ENCODE measurements at places on chromosomes 12 and 14.

- DNase-seq, result no peak
Measured at GRCh38 chr14:76729258-76729657, 32.0 kb upstream of the VASH1 start.

GRCh38 chr12:68012712-68013111, 23.5 kb downstream of the IFNG-AS1 start:
- no peak for DNase-seq

DNA sequence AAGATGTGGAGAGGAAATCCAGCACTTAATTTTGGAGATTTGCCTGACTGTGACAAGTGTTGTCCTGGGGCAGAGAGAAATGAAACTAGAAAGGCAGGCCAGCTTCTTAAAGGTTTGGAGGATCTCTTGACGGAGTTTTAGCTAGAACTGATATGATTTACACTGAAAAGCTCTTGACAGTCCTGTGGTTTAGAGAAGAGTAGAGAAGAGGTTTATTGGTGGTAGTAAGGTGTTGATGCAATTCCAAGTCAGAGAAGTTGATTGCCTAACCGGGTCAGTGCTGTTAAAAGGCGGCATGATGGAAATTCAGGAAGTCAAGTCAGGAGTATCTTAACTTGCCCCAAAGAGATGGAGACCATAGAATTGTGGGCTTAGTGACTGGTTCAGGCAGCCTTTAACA, 89.0 kb upstream of the TRAF3 start:
- no peak for DNase-seq

DNA sequence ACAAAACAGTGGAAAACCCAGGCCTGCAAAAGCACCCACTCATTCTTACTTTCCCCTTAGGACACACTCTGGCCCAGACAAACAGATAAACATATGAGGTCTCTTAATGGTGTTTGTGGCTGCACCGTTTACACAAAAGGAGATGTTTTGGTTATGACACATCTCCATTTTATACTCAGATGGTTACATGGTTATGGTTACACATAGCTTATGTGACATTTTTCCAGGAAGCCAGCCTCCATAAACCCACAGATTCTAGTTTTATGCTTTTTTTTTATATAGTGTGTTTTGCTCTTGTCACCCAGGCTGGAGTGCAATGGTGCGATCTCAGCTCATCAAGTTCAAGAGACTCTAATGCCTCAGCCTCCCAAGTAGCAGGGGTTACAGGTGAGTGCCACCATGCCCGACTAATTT, 3.5 kb upstream of the KLRD1 start:
- no peak for DNase-seq

DNA sequence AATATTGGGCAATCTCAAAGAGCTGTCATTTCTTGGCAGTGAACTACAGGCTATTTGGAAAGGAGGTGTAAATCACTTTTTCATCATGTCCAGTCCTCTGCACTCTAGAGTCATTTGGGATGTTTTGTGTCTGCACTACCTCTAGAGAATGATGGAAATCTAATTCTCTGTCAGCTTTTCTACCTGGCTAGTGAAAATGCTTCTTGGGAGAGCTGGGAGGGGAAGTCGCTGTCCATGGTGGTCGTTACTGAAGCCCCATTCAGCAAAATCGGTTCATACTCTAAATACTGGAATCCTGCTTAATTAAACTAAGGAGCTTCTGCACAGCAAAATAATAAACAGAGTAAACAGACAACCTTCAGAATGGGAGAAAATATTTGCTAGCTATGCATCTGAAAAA, 251.8 kb downstream of the APAF1 start:
- DNase-seq, result no peak

GRCh38 chr12:85697003-85697402, 139.2 kb downstream of the RASSF9 start:
- no peak for DNase-seq

GRCh38 chr12:88866881-88867280, 286.6 kb upstream of the KITLG start:
- no peak for DNase-seq

DNA sequence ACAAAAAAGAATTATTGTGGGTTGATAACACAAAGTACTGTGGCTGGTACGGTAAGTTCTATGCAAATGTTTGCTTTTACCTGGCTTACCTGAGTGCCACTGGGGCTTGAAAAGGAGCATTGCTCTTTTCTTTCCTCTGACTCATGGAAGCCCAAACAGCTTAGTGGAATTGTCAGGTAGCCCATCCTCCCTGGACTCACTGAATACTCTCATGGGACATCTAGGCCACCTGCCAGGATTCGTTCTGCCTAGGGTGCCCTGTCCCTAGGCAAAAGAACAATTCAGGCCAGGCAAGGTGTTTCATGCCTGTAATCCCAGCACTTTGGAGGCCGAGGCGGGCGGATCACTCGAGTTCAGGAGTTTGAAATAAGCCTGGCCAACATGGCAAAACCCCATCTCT, 22.5 kb upstream of the YAF2 start:
- no peak for DNase-seq

DNA sequence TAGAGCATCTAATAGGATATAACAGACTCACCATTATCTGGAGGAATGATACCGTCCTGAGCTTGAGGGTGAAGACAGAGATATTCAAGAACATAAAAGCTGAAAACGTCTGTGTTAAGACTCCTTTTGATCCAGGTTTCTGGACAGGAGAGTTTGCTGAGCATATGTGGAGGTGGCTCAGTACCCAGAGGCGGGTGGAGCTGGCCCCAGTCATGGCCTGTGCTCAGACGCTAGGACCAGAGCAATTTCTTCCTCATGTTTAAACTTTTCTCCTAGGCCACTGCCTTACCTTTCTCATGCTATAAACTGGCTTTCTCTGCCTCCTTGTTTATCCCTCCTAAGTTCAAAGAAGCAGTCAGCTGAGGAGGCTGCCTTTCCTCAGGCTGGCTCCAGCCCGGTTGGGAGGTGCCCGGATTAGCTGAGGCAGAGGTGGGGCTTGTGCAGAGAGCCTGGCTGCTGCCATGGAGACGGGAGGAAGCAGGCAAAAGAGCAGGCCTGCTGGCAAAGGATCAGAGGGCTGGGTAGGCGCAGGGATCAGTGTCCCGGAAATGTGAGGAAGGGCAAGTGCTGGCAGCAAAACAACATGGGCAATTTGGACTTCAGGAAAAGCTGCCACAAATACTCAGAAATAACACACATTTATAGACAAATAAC, 13.7 kb downstream of the COA8 start:
- peak; percentile 94 for DNase-seq

GRCh38 chr12:26153421-26154154, 28.8 kb upstream of the BHLHE41 start:
- no peak for DNase-seq

- DNase-seq, result no peak
Measured at GRCh38 chr12:125417446-125417845, 352.2 kb downstream of the AACS start.

GRCh38 chr12:88993651-88994050, 358.6 kb downstream of the DUSP6 start:
- DNase-seq, result no peak

Measured in tibial artery (tissue), 4 donors.